Ovary (tissue), 10 donors: ENCODE measurements at places on chromosomes 3 and 15. TPM values are rescaled to one million over a fixed set of nuclear protein-coding genes. Genes with fewer than 3 reads are reported as not detected.

- no peak for DNase-seq
Observed at GRCh38 chr3:13039213-13039896, 33.9 kb downstream of the IQSEC1 start.

DNA sequence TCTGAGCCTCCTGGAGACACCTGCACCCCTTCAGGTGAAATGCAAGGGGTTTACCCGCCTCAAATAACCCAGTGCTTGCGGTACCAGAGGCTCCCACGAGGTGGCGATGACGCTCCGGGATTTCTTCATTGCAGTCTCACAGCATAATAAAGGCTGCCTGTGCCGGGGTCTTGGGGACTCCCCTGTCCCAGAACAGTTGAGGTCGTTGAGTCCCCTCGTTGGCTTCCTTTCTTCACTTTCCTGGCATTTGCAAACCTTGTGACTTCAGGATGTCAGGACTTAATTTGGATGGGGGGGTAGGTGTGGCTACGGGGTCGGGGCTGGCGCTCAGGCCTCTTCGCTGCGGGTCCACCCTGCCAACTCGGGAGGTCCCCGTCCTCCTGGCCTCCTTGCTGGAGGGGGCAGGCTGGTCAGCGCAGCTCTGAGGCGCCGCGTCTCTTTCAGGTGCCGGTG lies 1.3 kb downstream of the GNAT1 start:
- peak; percentile 83 for DNase-seq

DNA sequence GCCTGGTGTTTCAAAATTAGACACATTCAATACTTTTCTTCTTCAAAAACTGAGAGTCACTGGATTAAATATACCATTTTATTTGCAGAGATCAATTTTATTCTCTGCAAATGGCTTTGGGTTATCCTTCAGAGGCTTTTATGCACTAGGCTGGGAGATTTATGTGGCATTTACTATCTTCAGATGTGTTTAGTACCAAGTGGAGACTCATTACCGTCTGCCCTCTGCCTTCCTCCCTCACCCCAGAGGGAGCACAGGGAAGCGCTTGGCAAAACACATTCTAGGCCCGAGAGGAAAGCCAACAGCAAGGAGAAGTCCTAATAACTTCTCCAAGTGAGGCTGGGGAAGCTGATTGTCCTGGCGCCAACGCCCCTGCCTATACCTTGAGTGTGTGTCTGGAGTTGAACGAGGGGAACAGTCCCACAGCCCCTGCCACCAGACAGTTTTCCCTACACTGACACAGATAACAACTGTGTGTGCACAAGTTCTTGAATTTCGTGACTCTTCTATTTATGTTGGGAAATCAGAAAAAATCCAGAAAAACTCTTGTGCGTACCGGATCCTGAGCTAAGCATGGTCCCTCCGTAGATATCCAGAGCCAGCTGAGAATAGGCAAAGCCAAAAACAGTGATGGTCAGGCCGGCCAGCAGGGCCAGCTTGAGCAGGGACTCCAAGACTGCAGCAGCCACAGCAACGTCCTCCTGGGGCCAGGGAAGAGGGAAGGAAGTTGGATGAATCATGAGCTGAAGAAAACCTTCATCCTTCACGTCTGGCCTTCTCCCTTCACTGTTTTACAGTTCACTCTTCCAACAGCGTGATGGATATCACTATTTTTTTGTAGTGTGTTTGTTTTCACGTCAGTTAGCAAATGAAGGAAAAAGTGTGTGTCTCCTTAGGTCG lies 26.6 kb downstream of the RFT1 start:
- DNase-seq = no peak

The LRTM1 gene
- not detected for polyA plus RNA-seq
